ENCODE measurements at places on chromosomes 5 and 9. TPM values are rescaled to one million over a fixed set of nuclear protein-coding genes. Genes with fewer than 3 reads are reported as not detected.

TRIM36 gene
- total RNA-seq: 98.4 TPM

DNA sequence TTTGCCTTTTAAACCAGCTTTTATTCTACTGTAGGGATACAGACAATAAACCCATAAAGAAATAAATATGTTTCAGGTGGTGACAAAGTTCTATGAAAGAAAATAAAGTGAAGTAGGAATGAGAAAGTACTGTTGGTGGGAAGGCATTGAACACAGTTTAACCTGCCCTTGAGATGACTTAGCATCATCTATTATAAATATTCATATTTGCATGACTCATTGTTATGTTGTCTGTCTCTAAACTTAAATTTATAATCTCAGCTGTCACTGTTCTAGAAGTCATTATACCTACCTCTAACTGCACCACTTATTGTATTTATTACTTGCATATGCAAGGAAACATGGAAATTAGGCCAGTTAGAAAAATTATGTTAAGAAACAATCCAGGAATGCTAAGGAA lies 202.2 kb downstream of the CHSY3 start:
- DNase-seq: no peak

SPACA9 gene
- total RNA-seq: 2.8 TPM

DNA sequence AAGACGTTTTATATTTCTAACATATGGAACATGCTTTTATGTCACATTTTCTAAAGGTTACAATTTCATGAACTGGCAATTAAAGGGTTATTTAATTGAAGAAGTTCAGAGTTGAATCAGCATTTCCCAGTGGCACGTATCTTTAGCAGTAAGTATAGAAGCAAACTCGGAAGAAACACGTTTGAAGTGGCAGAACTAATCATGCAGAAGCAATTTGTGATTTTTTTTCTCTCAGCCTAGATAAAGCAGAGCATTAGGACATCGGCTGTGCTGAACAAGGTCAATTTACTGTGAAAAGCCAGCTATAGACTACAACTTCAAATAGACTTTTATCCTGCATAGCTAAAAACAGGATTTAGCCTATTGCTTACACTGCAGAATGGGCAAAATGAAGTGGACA lies 104.7 kb downstream of the ISL1 start:
- no peak for DNase-seq

- no peak for DNase-seq
These were observed 176.3 kb downstream of the TMEM161B start for GRCh38 chr5:88092358-88092757.

DNA sequence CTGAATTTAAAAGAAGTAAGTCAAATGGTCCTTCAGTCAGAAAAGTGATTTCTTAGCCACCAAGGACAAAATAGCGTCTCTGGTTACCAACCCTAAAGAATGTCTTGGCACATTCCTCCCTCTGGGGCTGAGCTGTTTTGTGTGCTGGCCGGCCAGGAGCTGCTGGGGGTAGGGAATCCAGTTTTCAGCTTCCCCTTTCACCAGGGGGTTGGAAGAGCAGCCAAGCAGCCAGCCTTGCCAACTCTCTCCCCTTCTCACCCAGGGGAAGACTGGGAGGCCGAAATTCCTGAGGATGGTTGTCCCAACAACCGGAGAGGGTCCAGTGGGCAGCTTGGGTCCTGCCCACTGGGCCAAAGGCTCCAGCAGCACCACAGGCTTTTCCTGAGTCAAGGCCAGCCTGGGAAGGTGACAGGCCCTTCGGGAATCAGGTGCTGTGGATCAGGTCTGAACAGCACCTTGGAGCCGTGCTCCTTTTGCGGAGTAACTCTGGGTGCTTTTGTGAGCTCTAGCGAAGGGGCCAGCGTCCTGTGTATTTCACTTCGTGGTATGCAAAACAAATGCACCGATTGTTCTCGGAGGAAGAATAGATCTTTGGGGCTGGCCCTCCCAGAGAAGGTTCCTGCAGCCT lies 4.2 kb downstream of the WWC1 start:
- peak; percentile 23 for DNase-seq

DNA sequence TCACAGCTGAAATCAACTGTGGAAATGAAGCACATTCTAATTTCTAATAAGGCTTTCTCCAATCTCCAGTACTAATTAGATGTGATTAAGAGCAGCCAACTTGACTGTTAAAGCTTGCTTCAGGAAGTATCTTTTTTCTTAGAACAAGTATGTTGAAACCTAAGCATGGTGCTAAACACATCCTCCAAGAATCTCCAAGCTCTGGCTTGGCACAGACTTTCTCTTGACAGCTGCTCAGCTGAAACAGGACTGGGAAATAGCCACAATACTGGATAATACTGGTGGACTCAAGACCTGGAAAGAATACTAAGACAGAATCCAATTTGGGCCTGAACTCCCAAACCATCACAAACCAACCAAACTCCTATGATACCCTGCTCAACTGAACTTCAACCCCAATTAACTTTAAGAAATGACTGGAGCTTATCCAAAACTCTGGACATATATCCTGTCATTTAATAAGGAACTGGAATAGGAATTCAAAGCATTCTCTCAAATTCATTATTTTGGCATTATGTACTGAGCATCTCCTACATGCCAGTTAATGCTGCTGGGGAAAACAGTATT lies 16.2 kb downstream of the PRKAA1 start:
- DNase-seq: no peak

GRCh38 chr5:154486427-154486866 lies 8.4 kb upstream of the HAND1 start:
- DNase-seq: no peak

GRCh38 chr5:124262991-124263571 lies 483.4 kb downstream of the ZNF608 start:
- DNase-seq: no peak

DNA sequence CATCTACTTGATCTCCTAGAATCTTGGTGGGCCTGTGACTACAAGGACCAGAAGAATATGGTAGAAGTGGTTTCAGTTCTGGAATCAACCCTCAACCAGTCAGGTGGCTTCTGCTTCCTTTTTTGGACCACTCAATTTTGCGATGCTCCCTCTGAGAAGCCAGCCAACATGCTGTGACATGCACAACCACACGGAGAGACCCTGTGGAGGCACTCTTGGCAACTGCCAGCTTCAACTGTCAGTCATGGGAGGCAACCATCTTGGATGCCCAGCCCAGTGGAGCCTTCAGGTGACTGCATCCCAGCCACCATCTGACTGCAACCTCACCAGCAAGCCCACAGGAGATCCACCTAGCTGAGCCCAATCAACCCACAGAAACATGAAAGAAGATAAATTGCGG lies 137.3 kb downstream of the FAM114A2 start:
- no peak for DNase-seq

DNA sequence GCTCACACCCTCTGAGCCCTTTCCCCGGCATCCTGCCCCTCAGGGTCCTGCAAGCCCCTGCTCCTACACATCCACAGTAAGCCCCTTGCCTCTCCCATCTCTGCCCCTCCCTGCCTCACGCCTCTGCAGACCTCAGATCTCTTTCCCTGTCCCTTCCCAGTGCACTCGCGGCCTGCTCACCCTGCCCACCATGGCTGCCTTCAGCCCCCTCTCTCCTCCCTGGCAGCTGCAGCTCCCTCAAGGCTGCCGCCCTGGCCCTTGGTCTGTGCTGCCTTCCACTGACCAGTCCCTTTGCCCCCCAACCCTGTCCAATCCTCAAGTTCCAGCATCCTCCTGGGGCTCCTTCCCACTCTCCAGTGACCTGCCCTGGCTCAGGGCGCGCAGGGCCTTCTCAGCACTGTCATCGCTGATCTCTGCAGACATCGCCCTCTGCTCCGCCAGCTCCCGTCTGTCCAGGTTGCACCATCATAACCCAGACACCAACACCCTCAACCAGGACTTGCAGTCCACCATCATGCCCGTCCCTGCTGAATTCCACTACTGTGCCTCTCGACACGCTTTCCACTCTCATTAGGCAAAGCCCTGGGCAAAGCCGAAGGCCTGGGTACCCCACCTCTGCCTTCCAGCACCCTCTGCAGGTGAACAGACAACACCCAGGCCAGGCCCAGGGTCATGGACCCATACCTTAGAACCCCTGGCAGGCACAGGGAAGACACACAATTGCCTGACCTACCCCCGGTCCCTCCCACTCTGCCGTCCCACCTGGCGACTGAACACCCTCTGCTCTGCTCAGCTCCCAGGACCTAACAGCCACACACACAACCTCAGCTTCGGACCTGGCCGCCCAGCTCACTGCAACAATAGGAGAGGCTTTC lies 97.8 kb upstream of the RUFY1 start:
- no peak for DNase-seq

GRCh38 chr5:180598797-180599589 lies 7.7 kb upstream of the SCGB3A1 start:
- DNase-seq: no peak

- DNase-seq: no peak
These were observed 317.5 kb downstream of the TLE1 start for GRCh38 chr9:81371824-81372223.

DNA sequence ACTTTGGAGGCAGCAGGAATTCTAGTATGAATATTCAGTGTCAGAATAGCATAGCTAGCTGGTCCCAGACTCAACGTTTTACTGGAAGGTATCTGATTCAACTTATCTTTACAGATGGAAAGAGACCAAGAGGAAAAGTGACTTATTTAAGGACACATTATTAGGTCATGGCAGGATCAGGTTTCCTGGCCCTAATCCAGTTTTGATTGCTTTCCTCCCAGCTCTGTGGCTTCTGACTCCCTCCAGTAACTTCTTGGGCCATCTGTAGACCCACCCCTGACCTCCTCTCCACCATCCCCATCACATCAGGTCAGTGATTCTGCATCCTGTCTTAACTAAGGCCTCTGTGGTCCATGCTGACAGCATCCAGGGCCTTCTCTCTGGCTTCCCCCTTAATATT lies 38.4 kb downstream of the SH3TC2 start:
- no peak for DNase-seq

- DNase-seq: no peak
These were observed 11.2 kb upstream of the CFAP95 start for GRCh38 chr9:69809304-69809863.

DNA sequence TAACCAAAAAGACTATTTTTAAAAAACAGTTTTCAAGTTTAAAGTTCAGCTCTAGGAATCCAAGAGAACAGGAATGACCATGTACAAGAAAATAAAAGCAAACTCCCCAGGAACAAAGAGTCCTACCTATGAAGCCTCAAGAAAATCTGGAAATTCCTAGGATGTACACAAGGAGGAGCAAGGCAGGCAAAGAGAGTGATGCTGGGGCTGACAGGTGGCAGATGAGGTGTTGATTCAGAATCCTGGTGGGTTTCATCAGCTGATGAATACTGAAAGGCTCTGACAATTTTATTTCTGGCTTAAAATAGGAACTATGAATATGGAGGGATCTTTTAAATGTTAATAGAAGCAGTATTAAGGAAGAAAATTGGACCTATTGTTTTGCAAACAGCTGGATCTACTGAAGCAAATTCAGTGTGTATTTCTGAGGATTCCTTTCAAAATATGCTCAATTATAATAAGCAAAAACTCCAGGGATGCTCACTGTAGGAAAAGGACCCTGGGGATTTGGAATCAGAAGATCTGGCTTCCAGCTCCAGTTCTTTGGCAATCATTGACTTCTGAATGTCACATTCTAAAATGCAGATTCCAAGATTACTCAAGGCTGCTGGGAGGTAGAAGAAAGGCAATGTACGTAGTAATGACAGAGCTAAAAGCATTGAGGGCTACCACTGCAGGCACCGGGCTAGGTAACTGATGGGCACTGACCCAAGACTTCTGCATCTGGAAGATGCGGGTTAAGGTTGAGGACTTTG lies 28.0 kb upstream of the SH3RF2 start:
- DNase-seq: no peak

All from occipital lobe (tissue), 3 donors.